ENCODE measurements at places on chromosomes 7 and 10.

GRCh38 chr7:879706-880105, 3.4 kb downstream of the GET4 start:
- no peak for DNase-seq
- no peak overlapping the region for H3K27ac ChIP-seq
- peaks cover 20% of the 10 kb centered on the region for H3K4me1 ChIP-seq
- no peaks in the 10 kb centered on the region for H3K27me3 ChIP-seq
- H3K4me3 ChIP-seq: peak overlapping the region; percentile 80
- peaks cover 8% of the 10 kb centered on the region for H3K36me3 ChIP-seq

DNA sequence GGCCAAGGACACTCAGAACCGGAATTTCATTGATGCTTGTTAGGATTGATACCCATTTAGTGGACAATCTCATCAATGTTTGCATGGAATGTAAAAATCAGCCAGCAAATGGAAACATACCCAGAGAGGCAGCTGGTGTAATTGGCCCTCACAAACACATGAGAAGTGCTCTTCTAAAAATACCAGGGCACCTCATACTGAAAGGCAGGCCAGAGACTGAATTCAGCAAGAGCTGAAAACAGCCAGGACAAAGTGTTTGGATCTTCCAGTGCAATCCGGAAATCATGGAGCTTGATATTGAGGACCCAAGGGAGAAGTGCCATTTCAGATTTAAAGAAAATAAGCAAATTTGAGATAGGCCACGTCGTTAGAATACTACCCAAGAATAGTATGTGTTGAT, 498.6 kb downstream of the GALNT17 start:
- no peak overlapping the region for H3K27ac ChIP-seq
- H3K27me3 ChIP-seq: no peaks in the 10 kb centered on the region
- H3K4me1 ChIP-seq: peaks cover 16% of the 10 kb centered on the region
- no peaks in the 10 kb centered on the region for H3K36me3 ChIP-seq

- H3K4me3 ChIP-seq: no peak overlapping the region
- DNase-seq: no peak
- no peak overlapping the region for H3K27ac ChIP-seq
- no peaks in the 10 kb centered on the region for H3K4me1 ChIP-seq
- H3K36me3 ChIP-seq: no peaks in the 10 kb centered on the region
These were observed 74.7 kb upstream of the FZD8 start for GRCh38 chr10:35716776-35717175.

- peak overlapping the region; percentile 97 for H3K4me3 ChIP-seq
- DNase-seq: no peak
- H3K27ac ChIP-seq: peak overlapping the region; percentile 95
- H3K36me3 ChIP-seq: peaks cover 9% of the 10 kb centered on the region
These were observed 1.8 kb downstream of the STARD3NL start for GRCh38 chr7:38179776-38180226.

DNA sequence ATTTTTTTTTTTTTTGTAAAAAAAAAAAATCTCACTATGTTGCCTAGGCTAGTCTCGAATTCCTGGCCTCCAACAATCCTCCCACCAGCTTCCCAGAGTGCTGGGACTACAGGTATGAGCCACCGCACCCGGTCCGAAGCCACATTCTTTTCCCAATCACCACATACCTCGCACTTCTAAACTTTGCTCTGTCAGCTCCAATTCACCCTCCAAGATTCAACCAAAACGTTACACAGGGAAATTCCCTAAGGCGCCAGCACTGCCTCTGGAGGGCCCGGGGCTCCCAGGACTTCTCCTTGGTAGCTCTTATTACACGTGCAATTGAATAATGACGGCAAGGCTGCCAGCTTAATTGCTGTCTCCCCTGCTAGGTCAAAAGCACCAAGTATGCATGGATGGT, 10.3 kb upstream of the DNAAF5 start:
- no peak for DNase-seq
- H3K4me1 ChIP-seq: peaks cover 23% of the 10 kb centered on the region
- peak overlapping the region; percentile 61 for H3K4me3 ChIP-seq
- H3K27me3 ChIP-seq: peaks cover 4% of the 10 kb centered on the region
- no peak overlapping the region for H3K27ac ChIP-seq

DNA sequence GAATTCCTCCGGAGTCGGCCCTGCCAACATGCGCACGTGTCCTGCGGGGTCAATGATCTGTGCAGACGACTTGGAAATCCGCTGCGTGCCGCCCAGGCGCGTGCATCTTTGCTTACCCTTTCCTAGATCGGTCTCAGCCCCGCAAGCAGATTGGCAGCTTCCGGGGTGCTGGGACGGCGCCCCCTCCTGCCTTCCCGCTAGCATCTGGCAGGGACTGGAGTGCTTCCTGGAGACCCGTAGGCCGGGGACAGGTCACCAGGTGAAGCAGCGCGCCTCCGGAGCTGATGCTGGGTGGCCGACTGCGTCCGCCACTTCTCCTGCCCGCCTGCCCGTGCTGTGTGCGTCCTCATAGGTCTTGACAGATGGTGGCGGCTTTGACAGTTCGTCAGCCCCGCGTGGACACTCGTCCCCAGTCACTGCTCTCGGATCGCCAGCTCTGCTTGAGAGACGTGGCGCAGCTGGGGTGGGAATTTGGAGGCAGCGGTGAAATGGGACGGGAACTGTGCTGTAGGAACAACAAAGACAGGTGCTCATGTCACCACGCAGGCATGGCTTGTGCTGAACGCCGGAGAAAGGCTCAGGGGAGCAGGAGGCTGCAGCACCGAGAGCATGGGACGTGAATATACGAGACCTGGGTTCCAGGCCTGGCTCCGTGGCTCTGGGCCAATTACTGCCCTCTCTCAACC, 21.9 kb upstream of the KCNK18 start:
- H3K4me1 ChIP-seq: peaks cover 9% of the 10 kb centered on the region
- peaks cover 91% of the 10 kb centered on the region for H3K27me3 ChIP-seq
- H3K4me3 ChIP-seq: peak overlapping the region; percentile 92

DNA sequence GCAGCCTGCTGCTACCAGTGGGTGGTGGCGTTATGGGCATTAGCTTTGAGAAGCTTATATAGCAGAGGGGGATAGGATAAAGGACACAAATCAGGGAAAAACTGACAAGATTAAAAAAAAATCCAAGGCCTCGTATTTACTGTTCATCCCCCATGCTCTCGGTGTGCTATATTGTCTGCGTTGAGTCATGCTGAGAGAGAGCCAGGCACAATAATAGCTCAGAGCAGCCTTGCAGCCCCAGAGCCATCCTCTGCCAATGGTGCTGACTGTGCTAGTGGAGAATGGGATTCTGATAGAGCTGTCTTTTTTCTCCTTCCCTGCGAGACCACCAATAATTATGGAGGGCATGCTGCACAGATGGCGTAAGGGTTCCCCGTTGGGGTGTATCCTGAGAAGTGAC, 51.7 kb upstream of the FZD1 start:
- H3K4me1 ChIP-seq: peaks cover 5% of the 10 kb centered on the region
- H3K27me3 ChIP-seq: no peaks in the 10 kb centered on the region
- DNase-seq: no peak
- no peak overlapping the region for H3K27ac ChIP-seq
- no peak overlapping the region for H3K4me3 ChIP-seq
- peaks cover 3% of the 10 kb centered on the region for H3K36me3 ChIP-seq

DNA sequence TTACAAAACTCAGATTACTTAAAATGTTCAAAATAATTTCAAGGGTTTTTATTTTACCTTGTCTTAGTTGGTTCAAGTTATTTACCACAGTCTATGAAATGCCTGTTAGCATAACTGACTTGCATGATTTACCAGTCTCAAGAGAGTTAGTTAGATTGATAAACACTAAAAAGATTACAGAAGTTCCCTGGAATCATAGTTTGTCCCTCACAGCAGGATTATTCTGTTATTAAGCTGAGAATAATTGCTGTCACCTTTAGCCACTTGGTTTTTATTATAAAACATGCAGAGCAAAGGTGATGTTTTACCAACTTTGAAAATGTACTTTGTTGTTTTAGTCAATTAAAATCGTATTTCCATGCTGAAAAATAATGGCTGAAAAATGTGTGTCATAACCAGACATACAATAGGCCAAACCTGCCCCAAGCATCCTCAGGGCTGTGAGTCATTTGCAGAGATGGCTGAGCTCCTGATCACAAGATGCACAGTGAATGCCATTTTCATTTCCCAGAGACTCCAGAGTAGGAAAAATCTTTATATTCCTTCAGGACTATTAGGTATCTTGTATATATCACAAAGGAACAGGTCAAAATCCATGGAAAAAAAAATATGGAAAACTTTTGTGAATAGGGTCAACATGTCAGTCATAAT, 87.8 kb upstream of the DKK1 start:
- no peak for DNase-seq
- H3K27ac ChIP-seq: no peak overlapping the region
- H3K4me3 ChIP-seq: no peak overlapping the region
- no peaks in the 10 kb centered on the region for H3K4me1 ChIP-seq
- H3K36me3 ChIP-seq: no peaks in the 10 kb centered on the region

DNA sequence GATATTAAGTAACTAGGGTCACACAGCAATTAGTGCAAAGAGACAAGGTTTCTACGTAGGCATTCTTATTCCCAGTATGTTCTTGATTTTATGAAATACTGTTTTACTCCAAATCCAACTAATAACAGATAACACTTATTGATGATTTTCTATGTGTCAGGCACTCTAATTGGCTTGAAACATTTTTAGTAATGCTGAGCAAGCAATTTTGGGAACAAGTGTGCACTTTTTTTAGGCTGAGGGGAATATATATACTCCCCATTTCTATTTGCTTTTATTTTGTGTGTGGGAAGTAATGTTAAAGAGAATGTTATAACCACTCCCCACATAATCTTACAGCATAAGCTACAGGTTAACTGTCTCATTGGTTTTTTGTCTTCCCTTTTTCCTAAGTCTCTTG, 4.2 kb upstream of the SORCS1 start:
- H3K36me3 ChIP-seq: no peaks in the 10 kb centered on the region
- no peak overlapping the region for H3K27ac ChIP-seq
- H3K4me1 ChIP-seq: peaks cover 4% of the 10 kb centered on the region
- peaks cover 62% of the 10 kb centered on the region for H3K27me3 ChIP-seq

DNA sequence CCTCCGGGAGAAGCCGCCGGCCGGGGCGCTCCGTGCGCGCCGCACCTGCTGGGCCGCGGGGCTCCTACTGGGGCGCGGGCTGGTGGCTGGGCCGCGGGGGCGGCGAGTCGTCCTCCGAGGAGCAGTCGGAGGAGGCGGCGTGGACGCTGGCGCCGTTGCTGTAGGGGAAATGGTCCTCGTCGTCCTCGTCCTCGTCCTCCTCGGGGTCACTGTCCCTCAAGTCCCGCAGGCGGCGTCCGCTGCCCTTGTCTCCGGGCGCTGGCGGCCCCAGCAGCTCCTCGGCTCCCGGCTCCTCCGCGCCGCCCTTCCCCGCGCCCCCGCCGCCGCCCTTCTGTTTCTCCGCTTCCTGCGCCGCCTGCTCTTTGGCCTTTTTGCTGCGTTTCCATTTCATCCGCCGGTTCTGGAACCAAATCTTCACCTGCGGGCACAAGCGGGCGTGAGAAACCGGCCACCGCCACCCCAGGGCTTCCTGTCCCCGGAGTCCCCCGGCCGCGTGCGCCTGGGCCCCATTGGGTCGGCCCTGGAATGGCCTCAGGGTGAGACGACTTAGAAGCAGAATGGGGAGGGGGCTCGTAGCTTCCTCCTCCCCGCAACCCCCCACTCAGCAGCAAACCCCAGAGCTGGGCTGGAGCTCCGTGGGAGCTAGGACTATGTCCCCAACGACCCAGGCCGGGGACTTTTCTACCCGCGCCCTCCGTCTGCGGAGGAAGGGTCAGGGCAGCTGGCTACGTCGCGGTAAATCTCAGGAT, 4.8 kb downstream of the MNX1 start:
- H3K4me1 ChIP-seq: peaks cover 10% of the 10 kb centered on the region
- DNase-seq: no peak
- H3K36me3 ChIP-seq: peaks cover 4% of the 10 kb centered on the region

Measured in type B pancreatic cell (in vitro differentiated cells).